ENCODE measurements at places on chromosomes 16 and 17.
A peak's percentile ranks its signal among the peaks of the same experiment; 100 is the strongest.

DNA sequence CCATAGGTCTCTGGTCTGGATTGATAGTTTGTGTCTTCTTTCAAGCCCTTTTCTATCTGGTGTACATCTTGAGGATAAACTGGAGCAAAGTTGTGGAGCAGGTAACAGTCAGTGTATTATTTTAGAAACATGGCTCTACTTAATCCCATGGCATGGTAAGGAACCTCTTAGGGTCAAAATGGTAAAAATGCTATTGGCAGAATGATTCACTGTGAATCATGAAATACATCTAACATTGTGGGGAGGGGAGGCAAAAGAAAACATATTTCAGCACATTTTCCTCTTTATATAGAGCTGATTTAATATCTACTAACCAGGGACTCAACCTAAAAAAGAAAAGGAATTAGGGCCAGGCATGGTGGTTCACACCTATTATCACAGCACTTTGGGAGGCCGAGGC is 17.9 kb upstream of the ALDH3A2 start:
- DNase-seq: no peak

DNA sequence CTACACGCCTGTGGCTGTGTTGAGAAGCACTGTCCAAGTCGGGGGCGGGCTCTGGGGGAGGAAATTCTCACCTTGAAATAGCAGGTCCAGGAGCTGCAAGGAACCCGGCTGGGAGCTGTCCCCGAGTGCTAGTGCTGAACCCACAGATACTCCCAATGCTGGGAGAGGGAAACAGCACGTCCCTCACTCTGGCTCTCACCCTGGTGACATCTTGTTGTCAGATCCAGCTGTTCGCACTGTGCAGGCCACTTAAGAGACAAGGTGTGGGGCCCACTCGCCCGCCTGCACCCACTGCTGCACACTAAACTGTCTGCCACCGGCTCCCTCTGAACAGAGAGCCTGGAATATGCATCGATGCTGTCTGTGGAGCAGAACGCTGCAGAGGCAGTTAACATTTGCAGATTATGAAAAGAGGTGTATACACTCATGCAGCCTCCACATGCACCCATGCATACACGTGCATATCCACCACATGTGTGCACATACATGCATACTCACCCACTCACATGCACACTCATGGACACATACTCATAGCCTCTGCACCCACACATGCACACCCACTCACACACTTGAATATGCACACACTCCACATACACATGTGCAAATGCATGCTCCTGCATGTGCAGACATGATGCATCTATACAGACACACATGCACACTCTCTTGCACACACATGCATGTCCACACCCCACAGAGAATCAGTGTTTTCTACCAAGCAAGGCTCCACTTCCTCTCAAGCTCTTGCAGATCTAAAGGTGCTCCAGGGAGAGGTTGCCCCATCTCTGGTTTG is 42.0 kb downstream of the MGAT5B start:
- DNase-seq: peak; percentile 51

GRCh38 chr16:64773638-64774037 is 348.2 kb downstream of the CDH11 start:
- no peak for DNase-seq

- DNase-seq: no peak
These were observed 41.4 kb downstream of the AP1G1 start for GRCh38 chr16:71767060-71767900.

DNA sequence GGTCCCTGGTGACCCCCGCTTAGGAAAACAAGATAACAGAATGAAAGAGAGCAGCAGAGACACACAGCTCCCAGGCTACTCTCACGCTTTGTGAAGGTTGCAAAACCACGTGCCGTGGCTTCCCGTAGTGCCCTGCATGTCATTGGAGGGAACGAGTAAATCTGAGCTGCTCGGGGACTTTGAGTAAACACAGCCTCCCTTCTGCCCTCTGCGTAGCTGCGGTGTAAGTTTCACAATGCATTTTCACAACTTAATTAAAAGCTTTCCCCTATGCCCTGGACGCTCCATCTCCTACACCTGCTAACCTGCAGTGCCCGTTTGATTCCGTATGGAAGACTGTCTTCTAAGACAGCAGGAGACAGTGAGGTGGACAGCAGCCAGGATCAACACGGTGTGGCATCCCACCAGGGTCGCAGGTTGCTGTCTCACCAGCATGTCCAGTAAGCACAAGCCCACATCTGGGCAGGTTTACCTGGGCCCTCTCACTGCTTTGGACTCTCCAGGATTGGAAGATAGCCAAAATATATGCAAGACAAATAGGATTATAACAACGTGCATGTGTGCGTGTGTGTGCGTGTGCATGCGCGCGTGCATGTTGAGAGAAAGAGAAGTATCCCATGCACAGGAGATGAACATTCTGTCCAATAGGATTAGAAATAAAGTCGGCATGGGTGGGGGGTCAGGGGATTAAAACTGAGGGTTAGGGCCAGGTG is 116.4 kb upstream of the RCVRN start:
- DNase-seq: peak; percentile 49

DNA sequence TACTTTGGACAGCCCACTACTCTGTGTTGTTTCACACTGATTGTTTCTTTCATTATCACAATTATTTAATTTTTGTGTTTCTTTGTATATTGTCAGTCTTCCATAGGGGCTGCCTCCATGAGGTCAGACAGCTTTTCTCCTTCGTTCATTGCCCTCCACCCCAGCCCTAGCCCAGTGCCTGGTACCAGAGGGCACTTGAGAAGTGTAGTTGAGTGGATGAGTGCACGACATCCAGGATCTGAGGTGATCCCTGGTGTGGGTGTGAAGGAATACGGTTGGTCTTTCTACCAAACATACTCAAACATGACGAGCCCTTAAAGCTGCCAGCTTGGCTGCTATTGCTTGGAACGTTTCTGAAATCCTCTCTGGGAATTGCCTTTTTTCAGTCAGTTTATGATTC is 37.9 kb downstream of the DHRS7B start:
- no peak for DNase-seq

DNA sequence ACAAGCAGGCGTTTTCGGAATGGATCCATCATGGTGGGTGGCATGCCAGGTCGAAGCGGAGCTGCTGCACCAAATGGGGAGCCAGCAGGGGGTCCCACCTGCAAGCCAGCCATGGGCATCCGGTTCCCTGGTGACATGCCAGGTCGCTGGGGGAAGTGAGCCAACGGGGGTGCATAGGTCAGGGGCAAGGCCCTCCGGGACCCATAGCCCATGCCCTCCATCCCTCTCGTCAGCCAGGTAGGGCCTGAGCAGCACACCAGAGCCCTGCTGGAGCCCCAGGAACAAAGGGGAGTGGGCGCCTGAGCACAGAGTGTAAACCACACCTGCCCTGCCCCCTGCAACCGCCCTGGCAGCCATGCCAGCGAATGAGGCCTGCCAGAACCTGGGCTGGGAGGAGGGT is 5.0 kb downstream of the SMARCD2 start:
- DNase-seq: no peak

DNA sequence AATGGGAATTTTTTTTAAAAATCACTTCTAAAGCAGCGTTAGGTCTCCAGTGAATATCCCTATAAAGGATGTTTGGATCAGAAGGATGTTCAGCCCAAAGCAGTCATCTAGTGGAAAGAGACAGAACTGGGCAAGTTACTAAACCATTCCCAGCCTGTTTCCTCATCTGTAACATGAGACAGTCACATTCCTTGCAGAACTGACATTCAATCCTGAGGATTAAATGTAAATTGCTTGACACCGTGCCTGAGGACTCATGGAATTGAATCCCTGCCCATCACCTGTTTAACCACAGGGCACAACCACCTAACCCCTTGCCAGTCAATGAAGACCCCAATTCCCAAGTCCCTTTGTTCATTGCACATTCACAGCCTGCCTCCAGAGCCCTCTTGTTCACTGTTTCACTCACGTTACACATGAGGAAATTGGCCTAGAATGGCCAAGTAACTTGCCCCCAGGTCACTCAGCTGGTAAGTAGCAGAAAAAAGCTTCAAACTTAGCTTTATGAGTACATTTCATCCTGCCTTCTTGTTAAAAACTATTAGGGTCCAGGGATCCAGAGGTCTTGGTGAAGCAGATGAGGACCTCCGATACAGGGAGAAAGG is 1.4 kb downstream of the CMTM2 start:
- DNase-seq: peak; percentile 17

DNA sequence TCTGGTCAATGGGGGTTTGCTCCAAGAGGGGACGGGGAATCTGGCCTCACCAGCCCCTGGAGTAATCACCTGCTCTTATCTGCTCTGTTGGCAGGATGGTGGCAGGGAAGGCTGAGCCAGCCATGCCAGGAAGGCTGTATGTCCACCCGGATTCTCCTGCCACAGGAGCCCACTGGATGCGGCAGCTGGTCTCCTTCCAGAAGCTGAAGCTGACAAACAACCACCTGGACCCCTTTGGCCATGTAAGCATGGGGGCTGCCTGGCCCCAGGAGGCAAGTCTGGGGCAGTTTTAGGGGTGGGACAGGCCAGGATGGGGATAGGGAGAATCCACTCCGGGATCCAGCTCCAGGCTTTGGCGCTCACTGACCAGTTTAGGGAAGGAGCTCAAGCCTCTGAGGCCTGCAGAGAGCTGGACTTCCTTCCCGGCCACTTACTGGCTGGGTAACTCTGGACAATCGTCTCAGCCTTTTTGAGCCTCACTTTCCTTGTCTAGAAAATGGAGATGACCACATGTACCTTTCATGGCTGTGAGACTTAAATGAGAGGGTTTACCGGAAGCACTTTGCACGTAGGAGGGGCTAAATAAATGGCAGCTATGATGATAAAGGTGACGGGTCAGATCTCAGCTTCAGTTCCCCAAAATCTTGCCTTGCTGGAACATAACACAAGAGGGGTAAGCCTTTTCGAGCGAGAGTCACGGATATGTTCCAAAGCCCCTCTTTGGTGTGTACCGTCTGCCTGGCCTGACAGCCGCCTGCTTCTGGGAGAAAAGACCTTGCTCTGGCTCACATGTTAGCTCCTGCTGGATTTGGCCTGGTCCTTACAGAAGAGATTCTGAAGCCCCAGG is 15.4 kb downstream of the TBX4 start:
- DNase-seq: peak; percentile 56

GRCh38 chr16:48223490-48223889 is 20.6 kb upstream of the LONP2 start:
- DNase-seq: no peak

Data from right kidney (tissue), 9 donors.